ENCODE measurements at places on chromosomes 4 and X.

DNA sequence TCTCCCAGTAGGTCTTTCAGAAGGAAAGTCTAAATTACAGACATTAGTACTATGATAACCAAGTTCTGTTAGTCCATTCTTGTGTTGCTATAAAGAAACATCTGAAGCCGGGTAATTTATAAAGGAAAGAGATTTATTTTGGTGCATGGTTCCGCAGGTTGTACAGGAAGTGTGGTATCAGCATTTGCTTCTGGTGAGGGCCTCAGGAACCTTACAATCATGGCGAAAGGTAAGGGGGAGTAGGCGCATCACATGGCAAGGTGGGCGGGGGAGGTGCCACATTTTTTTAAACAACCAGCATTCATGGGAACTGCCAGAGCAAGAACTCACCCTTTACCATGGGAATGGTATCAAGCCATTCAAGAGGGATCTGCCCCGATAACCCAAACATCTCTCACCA, 26.2 kb upstream of the USP46 start:
- DNase-seq: no peak

DNA sequence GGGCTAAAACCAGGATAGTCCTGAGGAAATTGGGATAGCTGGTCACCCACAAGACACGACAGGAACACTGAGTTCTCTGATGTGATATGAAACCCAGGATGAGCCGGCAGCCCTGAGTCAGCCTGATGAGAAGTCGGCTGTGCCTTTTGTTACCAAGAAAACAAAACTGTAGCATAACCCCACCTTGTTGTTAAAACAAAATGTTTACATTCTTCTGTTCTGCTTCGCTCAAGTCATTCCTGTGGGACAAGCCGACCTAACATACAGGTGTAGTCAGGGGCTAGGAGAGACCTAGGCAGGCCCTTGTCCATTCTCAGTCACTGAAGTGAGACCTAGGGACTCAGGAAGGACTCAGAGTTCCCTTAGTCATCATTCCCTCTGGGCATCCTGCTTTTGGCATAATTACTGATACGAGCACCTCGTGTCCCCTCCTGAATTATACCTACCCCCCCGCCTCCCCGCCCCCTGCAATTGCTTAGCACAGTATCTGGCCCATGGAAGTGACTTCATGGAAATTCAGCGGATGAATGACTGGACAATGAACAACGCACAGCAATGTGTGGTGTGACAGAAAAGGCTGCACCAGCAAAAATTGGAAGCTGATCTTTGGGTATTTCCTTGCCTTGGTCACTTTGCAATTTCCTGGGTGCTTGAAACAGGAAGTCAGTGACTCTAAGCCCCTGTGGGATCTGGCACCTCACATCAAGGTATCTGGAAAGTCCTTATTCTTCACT, 31.9 kb upstream of the TLR2 start:
- no peak for DNase-seq

DNA sequence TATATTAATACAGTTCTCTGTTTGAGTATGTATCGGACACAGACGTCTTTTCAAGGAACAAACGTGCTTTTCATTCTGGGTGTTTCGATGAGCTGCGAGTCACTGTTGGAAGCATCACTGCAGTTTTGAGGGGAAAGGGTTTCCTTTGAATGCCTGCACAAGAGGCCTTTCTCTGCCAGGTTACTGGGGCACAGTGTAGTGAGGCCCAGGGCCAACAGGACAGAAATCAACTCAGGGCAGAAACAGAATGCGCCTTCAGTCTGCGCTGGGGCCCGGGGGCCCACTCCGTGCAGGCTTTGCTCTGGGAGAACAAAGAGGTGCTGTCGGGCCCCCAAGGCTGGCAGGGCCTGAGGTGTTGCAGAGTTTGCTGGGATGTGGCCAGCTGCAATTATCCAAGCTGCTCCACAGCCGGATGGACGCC, 2.3 kb upstream of the PPP2R3B start:
- DNase-seq: no peak

DNA sequence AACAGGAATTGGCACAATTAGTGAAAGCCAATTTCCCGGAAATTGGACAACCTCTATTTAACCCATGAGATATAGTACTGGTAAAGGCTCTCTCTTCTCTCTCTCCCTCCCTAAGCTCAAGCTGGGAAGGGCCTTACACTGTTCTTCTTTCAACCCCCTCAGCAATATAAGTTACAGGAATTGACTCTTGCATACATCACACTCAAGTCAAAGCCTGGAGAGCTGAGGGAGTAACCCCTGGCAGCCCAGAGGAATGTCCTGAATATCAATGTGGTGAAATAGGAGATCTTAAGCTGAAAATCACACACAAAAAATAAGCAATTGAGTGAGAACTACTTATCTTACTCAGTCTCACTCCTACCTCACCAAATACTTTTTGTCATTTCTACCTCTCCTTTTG, 186.9 kb upstream of the SPOCK3 start:
- no peak for DNase-seq

DNA sequence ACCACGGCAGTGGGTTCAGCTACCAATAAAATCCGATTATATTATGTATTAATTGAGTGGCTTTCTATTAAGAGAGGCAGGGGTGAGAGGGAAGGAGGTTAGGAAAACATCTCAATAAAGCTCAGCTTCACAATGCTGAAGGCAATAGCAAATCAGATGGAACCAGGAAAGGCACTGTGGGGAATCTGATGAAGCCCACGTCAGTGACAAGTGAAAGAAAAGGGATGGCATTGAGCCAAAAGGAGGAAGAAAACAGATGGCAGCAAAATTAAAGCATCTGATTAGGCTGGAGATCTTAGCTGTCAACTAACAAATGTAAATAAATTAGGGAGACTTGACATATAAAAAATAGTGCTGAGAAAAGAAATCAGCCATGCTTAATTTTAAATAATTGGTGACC, 180.9 kb downstream of the RASL11B start:
- DNase-seq: no peak

- no peak for DNase-seq
These were observed 17.3 kb upstream of the UVSSA start for GRCh38 chr4:1329408-1330371.

- DNase-seq: no peak
These were observed 124.0 kb upstream of the STIM2 start for GRCh38 chr4:26736621-26737020.

DNA sequence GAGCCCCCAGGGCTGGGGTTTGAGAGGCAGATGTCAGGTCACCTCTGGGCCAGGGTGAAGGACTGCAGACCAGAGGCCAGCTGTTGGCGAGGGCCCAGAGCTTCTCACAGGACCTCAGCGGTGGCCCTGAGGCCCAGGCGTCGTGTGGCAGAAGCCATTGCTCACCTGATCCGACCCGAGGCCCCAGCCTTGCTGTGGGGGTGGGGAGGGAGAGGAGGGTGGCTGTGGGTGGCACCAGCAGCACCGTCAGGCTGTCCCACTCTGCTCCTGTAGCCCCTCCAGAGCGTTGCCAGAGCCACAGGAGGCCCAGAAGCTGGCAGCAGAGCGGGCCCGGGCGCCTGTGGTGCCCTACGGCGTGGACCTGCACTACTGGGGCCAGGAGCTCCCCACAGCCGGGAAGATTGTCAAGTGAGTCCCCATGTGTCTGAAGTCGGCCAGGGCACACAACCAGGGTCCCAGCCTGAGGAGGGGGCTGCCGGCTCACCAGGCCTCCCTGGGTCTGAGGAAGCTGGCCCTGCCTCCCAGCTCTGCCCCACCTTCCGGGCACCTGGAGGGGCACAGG, 28.8 kb downstream of the UVSSA start:
- DNase-seq: no peak

DNA sequence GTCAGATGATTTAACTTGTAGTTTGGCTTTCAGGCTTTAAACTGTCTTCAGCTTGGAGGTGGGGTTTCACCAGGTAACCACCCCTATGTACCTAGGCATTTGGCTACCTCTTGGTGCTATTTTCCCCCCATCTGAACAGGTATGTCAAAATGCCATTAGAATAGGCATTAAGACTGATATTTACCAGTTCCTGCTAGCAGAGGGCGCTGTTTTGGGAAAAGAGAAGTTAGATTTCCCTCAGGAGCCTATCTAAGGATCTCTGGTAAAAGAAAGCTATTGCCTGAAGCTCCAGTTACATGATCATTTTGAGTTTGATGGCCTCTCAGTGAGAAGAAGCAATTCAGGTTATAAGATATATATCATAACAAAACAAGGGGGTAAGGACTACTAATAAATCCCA, 879.1 kb downstream of the SH3BGRL start:
- DNase-seq: no peak

- no peak for DNase-seq
These were observed 28.1 kb downstream of the ANK2 start for GRCh38 chr4:113077575-113077974.

- no peak for DNase-seq
These were observed 89.0 kb downstream of the MXRA5 start for GRCh38 chrX:3257471-3257870.

DNA sequence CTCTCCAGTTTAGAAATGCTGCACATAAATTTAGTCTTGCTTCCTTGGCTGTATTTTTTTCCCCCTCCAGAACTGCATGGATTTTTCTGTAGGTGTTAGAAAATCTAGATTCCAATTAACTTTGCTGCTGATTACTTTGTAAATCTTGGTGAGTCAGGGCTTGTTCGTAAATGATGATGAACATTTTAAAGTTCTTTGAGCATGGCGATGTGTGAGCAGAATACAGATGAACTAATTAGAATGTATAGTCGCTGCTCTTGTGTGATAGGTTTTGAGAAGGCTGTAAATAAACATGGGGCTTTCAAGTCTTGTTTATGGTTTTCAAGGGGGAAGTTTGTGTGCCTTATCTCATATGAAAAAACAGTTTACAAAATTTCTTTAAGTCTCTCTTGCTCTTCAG, 23.3 kb downstream of the LIMCH1 start:
- DNase-seq: no peak

DNA sequence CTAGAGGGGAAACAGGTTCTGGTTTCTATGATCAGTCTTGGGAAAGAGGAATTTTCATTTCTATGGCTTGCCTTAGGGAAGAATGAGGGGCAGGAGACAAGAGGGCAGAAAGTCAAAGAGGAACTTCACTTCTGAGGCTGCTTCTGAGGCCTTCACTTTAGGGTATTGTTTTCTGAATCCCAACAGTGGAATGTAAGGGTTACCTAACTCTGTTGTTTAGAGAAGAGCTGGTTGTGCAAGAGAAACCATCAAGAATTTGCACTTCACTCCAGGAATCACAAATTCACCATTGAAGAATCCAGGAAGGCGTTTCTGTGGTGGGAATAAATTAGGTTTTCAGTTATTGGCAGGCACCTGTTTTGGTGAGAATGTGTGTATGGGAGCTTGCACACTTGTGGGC, 126.7 kb upstream of the AMOT start:
- DNase-seq: no peak

- DNase-seq: no peak
These were observed 120.1 kb downstream of the SNCA start for GRCh38 chr4:89716893-89717292.

All from D721Med (cell line).